Ascending aorta (tissue), 2 donors: ENCODE measurements at places on chromosomes 4 and X. TPM values are rescaled to one million over a fixed set of nuclear protein-coding genes. Genes with fewer than 3 reads are reported as not detected.

GRCh38 chr4:128311659-128312403 is 24.2 kb upstream of the PGRMC2 start:
- no peak for DNase-seq

- no peak for DNase-seq
Measured at GRCh38 chr4:123943976-123944375, 547.4 kb downstream of the SPRY1 start.

DNA sequence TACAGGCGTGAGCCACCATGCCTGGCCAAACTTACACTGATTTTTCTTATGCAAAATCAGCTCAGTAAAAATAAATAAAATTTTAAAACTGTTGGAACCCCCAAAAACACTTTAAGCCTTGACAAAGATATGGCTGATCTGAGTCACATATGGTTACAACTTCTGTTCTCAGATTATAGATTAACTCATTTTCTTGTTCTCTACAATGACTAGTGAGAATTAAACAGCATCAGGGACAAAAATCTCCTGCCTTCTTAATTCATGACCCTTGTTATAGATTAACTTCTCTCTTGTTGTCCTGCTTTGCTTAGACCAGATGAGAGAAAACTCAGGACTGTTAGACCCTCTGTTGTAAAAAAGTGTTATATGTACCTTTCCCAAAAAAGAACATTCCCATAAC is 24.2 kb upstream of the EXOC1L start:
- DNase-seq, result no peak

The TMEM255A gene
- not detected for total RNA-seq

The PRDM8 gene
- total RNA-seq, result not detected

GRCh38 chr4:85869181-85869580 is 394.2 kb downstream of the ARHGAP24 start:
- DNase-seq, result no peak
